ENCODE measurements at places on chromosomes 16 and 17.

- DNase-seq: no peak
Observed at GRCh38 chr16:54283725-54284318, 2.8 kb downstream of the IRX3 start.

- no peak for DNase-seq
Observed at GRCh38 chr16:1474082-1474795, 589 bp downstream of the CLCN7 start.

GRCh38 chr17:64005734-64006167 lies 7.6 kb downstream of the PRR29 start:
- DNase-seq: no peak

DNA sequence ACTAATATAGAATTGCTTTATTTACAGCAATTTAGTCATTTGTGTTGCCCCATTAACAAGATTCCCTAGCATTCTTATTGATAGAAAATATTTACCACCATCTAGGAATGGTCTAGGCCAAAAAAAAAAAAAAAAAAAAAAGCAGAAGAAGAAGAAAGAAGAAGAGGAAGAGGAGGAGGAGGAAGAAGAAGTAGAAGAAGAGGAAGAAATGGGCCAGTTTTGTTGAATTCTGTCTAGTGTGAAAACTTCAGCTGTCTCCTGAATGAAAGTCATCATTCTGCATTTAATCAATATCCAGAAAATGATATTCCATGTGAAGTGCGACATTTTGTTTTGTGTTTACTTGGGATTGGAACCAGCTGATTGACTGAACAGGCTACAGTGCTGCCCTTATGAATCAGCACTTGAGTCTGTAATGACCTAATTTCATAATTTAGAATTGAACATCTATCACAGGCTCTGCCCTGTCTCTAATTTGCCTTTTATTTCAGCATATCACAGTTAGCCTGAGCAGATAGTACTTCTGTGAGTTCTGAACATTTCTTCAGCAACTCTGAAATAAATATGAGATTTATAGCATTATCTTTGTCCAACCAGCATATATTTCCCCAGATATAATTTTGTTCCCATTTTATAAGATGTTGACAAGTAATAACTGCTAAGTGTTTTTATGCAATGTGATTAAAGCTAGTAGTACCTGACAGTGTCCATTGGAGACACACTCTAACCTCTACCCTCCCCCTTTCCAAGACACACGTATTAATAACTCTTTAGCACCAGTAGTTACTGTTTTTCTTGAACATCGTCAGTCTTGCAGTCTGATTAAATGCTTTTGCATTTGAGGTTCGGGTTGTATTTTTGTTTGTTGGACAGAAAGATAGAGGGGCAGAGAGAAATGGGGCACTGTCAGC lies 5.9 kb downstream of the ANKFN1 start:
- no peak for DNase-seq

GRCh38 chr17:68684949-68685357 lies 83.8 kb upstream of the FAM20A start:
- no peak for DNase-seq

GRCh38 chr17:14514973-14515372 lies 214.1 kb downstream of the HS3ST3B1 start:
- DNase-seq: no peak

DNA sequence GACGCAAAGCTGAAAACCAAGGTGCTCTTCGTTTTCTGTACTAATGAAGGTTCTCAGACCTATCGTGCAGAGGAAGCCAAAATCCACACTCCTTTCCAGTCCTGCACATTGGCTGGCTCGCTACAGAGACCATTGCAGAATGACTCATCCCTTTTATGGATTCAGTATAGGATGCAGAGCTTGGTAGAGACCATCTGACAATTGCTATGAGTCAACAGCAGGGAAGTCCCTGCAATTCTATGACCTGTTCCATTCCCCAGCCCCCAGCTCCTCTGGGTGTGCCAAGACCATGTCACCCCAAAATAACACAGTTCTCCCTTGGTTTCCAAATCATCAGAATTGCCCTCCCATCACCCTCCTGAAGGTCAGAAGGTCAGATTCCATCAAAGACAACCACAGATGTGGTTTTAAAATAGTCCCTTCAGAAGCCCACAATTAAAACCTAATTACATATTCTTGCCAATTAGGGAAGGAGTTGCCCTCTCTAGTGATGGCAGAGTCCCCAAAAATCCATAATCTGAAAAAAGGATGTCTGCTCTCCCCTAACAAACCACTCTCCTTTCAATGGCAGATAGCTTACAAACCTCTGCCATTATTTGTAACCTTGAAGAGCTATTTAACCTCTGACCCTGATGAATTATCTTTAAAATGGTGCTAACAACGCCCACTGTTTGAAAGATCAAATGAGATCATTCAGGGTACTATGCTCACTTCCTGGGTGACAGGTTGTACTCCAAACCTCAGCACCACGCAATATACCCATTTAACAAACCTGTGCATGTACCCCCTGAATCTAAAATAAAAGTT lies 108.2 kb upstream of the RBBP6 start:
- DNase-seq: no peak

GRCh38 chr17:9284884-9285283 lies 263.6 kb downstream of the NTN1 start:
- DNase-seq: no peak

- no peak for DNase-seq
Observed at GRCh38 chr16:12625716-12626115, 178.0 kb downstream of the CPPED1 start.

DNA sequence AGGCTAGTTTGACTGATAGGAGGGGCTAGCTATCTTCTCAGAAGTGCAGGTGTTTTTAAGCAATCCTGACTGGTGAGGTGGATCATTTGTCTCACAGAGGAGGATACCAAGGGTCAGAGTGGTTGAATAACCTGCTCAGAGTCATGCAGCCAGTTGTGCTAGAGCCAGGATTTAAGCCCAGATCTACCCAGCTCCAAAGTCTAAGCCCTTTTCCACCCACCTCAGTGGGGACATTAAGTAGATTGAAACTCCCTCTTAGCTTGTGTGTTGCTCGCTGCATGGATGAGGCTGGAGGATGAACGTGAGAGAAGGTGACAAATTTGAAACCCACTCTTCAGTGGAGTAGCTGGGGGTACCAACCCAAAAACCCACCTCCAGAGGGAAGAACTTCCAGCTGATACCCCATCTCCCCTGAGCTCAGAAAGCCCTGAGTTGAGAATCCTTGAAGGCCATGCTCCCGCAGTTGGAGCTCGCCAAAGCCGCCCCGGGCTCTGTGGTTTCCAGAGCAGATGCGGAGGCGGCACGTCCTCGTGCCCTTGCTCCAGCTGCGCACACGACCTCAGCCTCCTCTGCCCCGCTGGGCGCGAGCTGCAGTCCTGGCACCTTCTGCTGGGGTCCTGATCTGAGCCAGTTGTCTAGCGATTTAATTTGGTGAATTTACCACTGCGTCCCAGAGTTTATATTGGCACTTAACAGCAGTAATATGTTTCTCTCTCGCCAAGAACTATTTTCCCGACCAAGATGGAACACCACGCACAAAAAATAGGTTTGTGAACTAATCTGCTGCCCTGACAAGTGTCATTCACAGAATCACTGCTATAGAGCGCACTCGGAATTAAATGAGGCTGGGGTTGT lies 159.5 kb downstream of the CCDC182 start:
- DNase-seq: no peak

DNA sequence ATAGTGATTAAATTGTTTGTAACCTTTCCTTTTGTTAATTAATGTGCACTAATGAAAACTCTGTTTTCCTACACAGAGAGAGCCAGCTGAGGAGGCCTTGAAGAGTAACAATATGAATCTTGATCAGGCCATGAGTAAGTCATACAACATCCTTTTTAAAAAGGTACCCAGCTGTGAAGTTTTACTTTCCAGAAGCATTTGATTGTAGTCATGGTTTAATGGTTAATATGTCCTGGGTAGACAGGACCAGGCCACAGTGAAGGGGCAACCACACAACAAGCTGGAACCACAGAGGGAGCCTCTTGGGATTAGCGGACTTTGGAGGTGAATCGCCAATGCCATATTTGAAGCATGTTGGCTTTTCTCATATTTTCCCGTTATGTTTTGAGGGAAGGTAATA lies 55.6 kb downstream of the TMC6 start:
- no peak for DNase-seq

GRCh38 chr17:2745317-2746037 lies 4.0 kb downstream of the CCDC92B start:
- DNase-seq: no peak

DNA sequence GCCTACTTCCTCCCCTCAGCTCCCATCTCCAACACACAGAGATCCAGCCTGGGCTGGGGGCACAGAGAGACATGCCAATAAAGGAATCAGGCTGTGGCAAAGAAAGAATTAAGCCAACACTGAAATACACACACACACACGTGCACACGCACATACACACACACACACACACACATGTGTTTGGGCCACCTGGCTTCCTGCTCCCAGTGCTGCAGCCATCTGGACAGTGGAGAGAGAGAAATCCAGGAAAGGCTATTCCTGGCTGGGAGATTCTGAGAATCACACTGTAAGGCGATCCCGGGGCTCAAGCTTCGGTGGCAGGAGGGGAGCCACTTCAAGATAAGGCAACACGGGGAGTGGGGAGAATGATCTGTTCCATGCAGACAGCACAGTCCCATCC lies 72.4 kb downstream of the NOG start:
- DNase-seq: no peak

DNA sequence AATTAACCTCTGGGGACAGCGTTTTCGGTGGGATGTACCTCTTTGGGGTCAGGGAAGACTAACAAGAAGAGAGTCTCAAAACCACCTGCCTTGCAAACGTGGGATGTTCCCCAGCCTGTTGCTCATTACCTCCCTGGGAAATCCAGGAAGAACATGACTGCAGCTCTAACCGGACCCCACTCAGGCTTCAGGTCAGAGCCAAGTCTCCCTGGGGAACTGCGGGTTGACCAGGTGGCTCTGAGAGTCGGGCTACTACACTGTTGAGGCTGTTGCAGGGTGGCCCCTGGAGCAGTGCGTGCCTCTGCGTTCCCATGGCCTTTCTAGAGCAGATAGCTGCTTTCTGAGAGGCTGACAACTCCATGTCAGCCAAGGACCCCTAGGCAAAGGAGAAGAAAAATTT lies 309.1 kb downstream of the FOXL1 start:
- DNase-seq: no peak

DNA sequence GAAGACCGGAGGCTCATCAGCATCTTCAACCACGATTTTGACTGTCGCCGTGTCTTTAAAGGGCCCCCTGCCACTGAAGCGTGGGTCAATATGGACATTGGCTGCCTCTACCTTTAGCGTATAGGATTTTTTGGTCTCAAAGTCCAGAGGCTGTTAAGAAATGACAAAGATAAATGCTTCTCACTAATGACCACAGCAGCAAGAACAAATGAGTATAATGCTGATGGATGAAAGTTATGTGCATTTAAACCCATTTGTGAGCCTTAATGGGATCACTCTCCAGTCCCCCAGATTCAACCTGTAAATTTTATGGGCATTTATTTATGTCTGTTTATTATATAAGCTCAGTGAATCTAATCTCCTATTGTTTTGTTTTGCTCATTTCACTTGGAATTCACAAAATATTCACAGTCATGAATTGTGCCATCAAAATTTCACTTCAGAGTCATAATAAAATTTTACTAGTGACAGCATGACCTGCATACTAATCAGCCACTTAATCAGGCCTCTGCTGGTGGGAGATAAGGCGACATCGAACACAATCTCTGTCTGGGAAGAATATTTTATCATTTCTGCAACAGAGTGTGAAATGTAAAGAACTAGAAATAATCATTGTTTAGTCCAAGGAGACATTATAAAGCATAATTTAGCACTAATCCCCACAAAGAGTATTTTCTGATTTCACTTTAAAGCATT lies 218.5 kb downstream of the CDH8 start:
- no peak for DNase-seq

- DNase-seq: no peak
Observed at GRCh38 chr17:39719563-39720355, 10.6 kb downstream of the MIEN1 start.

- no peak for DNase-seq
Observed at GRCh38 chr16:1157639-1158455, 4.9 kb downstream of the CACNA1H start.

GRCh38 chr17:18185832-18186626 lies 2.4 kb downstream of the ALKBH5 start:
- DNase-seq: no peak

DNA sequence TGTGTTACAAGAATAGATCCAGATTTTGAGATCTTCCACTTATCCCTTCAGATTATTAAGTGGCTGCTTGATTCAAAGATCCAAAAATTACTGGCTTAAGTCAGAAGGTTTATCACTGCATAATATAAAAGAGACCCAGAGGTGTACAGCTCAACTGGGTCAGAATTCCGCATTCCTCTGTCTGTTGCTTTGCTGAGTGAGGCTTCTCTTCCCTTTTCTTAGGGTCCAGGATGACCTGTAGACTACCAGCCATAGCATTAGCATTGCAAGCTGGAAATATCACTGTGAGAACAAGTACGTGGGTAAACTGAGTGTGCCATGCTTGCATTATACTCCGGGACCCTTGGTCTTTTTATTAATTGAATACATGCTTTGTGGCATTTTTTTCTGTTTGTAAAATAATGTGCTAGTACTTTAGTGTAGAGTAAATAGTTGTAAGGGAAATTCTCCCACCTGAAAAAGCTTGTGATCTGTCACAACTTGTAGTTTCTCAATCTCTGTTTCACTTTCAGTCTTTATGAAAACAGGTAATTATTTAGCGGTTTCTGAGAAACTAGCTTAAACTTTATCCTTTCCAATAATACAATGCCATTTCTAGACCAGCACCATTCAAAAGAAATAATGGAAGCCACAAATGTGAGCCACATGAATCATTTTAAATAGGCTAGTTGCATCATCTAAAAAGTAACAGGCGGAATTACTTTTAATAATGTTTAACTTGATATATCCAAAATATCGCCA lies 61.6 kb downstream of the TNRC6C start:
- no peak for DNase-seq

- DNase-seq: no peak
Observed at GRCh38 chr16:86960266-86960665, 356.9 kb downstream of the C16orf95 start.

DNA sequence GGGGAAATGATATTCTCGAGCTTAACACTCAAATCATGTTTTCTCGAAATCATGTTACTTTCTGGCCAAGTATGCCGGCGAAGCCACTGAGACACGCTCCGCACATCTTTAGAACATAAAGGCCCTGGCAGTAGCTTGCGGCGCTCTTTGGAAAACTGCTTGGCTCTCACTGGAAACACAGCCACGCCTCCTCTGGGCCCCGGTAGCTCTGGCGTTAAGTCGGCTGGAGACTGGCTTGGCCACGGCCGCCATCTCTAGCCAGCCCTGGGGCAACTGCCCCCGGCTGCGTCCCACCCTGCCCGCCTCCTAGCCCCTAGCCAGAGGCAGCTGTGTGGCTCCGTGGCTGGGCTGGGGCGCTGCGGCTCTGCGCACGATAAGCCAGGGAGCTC lies 9.2 kb upstream of the BAIAP2 start:
- DNase-seq: no peak

GRCh38 chr16:17926461-17926860 lies 410.1 kb downstream of the NPIPA8 start:
- no peak for DNase-seq

- no peak for DNase-seq
Observed at GRCh38 chr17:62630365-62631085, 3.1 kb downstream of the MRC2 start.

Data from cerebellar nuclear complex (tissue), 1 donor.